ENCODE measurements at places on chromosomes 7 and 10.

DNA sequence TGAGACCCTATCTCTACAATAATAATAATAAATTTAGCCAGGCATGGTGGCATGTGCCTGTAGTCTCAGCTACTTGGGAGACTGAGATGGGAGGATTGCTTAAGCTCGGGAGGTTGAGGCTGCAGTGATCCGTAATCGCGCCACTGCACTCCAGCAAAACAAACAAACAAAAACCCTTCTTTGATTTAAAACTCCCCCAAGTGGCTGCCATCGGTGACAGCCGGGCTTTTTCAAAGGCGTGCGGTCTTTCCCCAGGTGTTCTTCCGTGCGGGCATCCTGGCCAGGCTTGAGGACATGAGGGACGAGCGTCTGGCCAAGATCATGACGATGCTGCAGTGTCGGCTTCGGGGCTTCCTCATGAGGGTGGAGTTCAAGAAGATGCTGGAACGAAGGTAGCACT, 1.9 kb upstream of the MYH16 start:
- no peak for DNase-seq

DNA sequence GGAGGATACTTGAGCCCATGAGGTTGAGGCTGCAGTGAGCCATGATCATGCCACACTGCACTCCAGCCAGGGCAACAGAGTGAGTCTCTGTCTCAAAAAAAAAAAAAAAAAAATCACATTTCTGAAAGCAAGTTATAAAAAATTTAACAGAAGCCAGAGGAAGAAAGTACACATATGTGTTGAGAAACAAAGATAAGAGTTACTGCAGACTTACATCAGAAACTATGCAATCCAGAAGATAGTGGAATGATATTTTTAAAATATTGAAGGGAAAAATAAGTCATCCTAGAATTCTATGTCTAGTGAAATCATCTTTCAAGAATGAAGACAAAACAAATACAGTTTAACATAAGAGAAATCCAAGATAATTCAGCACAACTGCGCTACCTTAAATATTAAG, 46.9 kb downstream of the ZNF518A start:
- no peak for DNase-seq

DNA sequence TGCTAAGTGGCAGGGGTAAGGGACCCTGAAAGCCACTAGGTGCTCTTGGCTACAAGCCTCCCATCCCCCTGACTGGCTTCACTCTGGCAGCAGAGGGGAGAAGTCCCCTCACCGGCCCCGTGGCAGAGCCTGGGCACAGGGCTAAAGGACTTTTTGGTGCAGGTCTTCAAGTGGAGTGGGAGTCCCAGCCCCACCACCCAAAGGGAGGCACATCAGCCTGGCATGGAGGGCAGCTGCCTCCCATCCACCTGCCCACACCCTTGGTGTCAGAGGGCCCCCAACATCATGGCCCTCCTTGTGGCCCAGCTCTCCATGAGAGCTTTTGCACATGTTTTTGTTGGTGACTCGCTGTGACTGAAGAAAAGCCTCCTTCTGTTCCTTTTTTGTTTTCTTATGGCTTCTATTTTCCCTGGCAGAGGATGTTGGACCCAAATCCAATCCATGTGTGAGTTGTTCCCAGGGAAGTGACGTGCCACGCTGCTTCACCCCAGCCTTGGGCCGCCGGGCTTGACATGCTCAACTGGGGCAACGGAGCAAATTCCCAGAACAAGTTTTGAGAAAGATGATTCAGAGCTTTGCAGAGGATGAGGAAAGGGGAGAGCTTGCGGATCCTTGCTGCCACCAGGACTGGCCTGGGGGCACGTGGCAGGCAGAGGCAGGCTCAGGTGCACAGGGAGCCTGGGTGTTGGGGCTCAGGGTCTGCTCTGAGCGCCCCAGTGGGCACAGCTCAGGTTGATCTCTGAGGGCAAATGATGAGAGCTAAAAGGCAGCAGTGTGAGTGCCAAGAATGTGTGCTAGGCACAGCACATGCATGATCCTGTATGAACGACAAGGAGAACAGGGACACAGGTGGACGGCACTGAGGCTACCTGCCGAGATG, 1.9 kb upstream of the AEBP1 start:
- DNase-seq: no peak

GRCh38 chr10:7408291-7409044, 2.4 kb downstream of the SFMBT2 start:
- no peak for DNase-seq

DNA sequence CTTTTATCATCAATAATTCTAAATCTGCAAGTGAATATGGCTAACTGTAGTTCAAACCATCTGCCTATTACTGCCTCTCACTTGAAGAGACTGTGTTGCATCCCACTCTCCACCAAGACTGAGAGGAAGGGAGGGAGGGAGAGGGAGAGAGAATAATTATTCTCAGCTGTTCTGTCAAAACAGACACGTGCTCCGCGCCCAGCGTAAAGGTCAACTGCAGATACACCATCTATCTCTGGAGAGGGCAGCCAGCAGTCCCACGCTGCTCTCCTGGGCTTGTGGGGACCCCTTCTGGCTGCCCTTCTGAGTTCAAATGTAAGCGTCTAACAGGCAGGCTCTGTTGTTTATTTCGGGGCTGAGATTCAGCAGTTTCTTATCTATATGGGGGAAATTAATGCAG, 625.5 kb upstream of the GALNT17 start:
- no peak for DNase-seq

GRCh38 chr10:107966826-107967225, 802.3 kb upstream of the SORCS1 start:
- no peak for DNase-seq

GRCh38 chr7:113408999-113409398, 290.6 kb upstream of the SMIM30 start:
- DNase-seq: no peak

DNA sequence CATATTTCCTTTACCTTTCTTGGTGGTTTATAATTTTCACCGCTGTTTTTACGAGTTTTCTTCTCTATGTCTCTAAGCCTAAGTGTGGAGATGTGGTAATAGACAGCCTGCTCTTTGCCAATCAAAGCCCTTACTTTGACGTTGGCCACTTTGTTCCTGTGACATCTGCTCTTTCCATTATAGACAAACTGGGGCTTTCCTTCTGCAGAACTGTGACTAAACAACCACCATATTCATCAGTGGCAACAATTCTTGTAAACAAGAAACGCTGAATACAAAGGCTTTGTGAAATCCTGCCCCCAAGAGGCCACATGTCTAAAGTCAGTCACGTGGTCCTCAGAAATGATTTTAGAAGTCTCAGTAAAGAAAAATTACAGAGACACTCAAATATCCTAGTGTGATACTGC, 59.6 kb upstream of the CAPZA2 start:
- DNase-seq: no peak

DNA sequence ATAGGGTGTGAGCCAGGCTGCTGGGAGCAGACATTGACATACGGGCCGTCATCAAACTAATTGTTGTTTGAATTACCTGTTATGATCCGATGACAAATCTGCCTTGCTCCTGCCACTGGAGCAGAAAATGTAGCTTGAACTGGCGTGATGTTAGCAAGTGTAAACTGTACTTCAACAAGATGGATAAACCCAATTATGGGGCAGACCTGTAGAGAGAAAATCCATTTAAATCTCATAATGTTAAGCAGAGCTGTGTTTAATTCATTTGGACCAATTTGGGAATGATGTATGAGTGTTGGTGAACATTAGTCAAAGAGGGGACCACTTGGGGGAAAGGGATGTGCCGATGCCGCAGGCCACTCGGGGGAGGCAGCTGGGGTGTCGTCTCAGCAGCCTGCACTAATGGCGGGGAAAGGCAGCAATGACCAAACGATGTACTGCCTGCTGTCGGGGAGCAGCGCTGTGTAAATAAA, 27.4 kb downstream of the TCF7L2 start:
- DNase-seq: no peak

- no peak for DNase-seq
Measured at GRCh38 chr7:46245586-46246111, 324.6 kb upstream of the IGFBP3 start.

DNA sequence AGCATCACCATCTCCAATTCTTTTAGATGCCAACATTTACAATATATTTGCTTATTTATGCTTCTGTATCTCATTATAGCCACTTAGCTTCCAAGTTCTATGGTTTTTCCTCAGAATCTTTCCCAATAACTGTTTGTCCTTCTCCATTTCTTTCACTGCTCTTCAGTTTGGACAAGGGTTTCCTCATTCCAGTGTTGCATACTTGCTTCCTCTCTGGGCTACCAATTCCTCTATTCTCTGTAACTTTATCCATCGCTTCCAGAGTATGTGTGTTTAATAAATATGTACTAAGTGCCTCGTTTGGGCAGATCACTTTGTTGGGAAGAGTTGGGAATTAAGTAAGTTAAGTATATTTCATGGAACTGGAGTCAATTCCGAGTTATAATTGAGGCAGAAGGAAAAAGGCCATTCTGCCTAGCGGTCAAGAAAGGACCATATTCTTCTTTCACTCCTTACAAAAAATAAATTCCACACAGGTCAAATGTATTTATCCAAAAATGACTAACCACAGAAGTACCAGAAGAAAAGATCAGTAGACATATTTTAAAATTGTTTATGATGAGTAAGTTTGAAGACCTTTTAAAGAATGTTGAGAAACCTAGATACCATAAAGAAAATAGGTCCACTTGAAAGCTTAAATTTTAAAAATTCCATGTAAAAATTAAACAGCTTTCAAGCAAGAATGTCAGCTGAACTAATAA, 10.8 kb downstream of the STAMBPL1 start:
- no peak for DNase-seq

DNA sequence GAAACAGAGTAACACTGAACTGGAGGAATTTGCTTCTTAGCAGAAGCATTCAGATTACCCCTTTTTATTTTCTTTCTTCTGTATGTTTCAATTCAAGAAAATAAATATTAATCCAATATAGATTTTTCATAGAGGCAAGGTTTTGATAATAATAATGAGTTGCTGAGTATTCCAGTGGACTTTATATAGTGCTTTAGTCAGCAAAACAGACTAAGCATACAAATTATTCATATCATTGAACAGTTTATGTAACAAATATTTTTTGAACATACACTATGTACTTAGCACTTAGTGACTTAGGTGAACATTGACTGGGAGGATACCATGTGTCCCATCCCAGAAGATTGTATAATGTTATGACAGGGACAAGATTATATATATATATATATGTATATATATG, 32.0 kb downstream of the PPP1R9A start:
- no peak for DNase-seq

- no peak for DNase-seq
Measured at GRCh38 chr10:58827381-58827780, 314.7 kb downstream of the BICC1 start.

GRCh38 chr7:135414850-135415439, 95.0 kb downstream of the CNOT4 start:
- no peak for DNase-seq

- DNase-seq: no peak
Measured at GRCh38 chr10:132722394-132723329, 63.3 kb downstream of the NKX6-2 start.

GRCh38 chr10:79340646-79341244, 6.5 kb upstream of the PPIF start:
- DNase-seq: no peak

GRCh38 chr10:105875050-105875449, 1234.0 kb downstream of the SORCS3 start:
- no peak for DNase-seq

DNA sequence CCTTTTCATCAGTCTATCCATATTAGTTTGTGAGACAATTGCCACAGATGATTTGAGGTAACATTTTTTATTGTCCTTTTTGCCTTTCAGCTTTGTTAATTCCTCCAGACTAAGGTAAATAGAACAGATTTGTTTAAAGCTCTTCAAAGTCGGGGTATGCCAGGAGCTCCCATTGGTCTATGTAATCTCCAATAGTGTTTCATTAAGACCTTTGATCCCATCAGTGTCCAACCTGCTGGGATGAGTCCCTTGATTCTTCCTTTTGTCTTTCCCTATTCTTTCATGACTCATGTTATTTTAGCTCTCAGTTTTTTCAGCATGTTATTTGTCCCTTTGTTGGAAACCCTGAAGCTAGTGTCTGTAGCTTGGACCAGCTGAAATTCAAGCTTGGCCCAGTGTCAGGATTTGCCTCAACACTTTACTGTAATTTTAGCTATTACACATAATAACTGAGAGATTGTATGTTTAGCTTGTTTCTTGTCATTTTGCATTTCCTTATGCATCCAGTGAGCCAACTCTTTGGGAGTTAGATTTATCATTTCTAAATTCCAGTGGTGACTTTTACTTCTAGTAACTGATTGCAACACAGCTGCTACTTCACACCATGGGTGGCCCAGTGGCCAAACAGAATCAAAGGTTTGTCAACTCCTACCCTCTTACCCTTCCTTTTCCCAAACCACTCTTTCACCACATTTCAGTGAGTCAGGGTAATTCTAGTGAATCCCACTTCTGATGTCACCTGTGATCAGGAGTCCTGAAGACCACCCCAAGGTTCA, 15.3 kb downstream of the AGBL3 start:
- no peak for DNase-seq

DNA sequence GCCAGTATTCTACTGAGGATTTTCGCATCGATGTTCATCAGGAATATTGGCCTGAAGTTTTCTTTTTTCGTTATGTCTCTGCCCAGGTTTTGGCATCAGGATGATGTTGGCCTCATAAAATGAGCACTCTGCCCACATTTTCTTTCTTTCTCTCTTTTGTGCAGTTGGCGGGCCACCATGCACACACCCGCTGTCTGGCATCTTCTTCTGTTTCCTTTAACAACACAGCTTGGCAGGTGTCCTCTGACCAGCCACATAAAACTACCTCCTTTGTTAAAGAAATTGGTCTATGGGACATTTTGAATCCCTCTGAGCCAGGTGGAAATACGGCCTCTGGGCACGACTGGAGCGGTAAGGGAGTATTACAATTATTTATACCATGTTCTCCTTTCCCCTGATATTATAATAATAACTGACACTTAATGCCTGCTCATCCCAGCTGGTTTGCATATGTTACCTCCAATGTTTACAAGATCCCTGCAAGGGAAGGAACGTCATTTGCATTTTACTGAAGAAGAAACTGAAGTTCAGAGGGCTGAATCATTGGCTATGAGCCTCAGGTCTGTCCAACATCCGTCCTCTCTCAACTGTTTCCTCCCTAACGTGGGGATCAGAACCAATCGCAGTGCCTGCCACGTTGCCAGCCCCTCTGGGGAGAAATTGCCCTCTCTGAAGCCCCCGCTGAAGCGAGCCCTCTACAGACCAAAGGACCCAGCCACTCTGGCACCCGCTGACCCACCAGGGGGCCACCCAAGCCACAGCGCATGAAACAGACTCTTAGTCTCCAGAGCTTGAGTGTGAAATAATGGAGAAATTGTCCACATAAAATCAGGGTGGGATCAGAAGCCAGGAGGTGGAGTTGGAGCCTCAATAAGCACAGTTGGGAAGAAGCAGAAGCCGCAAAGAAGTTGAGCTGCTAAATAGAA, 125.0 kb upstream of the FOXK1 start:
- DNase-seq: no peak

- no peak for DNase-seq
Measured at GRCh38 chr7:100893910-100894721, 1.6 kb downstream of the ACHE start.
